ENCODE measurements at places on chromosomes 13 and 19. TPM values are rescaled to one million over a fixed set of nuclear protein-coding genes. Genes with fewer than 3 reads are reported as not detected.
A peak's percentile ranks its signal among the peaks of the same experiment; 100 is the strongest.

- no peak for DNase-seq
These were observed 128.2 kb downstream of the MZT1 start for GRCh38 chr13:72599178-72599743.

- peak; percentile 53 for DNase-seq
These were observed 4.6 kb downstream of the FBXO17 start for GRCh38 chr19:38970664-38971532.

DNA sequence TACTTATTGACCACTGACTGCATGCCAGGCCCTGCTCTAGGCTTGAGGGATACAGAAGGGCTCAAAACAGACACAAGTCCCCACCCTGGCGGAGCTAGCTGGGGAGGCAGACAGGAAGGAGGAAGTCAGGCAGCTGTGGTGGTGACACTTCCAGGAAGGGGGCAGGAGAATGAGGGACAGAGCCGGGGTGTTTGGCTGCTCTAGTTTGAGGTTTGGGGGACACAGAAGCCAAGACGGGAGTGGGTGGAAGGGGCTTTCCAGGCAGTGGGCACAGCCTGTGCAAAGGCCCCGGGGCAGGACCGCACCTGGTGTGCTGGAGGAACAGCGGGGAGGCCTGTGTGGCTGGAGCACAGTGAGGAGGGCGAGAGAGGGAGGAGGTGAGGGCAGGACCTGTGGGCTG is 4.0 kb downstream of the MRPL54 start:
- DNase-seq, result no peak

GRCh38 chr19:29668746-29669609 is 3.7 kb downstream of the PLEKHF1 start:
- DNase-seq, result peak; percentile 22

DNA sequence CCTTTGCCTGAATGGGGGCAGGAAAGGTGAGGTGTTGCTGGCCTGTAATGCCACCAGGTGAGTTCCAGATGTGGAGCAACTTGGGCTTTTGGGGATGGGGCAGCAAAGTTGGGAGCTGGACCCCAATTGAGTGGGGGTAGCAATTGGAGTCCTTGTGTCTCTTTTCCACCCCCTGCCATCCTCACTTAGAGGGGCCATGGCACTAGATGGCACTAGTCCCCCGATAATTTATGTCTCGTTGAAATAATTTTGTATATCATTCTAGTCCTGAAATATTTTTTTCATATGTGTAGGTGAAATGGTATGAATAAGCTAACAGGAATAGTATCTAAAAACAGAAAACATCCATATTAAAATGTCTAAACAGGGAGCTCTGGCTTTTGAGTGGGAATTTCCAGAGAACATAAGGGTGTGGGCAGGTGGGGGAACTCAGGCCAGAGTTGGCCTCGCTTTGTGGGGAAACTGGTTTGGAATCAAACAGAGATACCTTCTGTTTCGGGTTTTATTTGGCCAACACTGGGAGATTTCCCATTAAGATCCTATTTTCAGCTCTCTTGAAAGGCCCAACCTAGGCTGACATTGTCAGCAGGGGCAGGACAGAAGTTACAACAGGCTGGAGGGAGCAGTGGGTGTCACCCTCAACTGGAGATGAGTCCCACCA is 3.4 kb downstream of the ZNF576 start:
- DNase-seq, result no peak

- no peak for DNase-seq
These were observed 18.3 kb downstream of the UQCRFS1 start for GRCh38 chr19:29194658-29195057.

DNA sequence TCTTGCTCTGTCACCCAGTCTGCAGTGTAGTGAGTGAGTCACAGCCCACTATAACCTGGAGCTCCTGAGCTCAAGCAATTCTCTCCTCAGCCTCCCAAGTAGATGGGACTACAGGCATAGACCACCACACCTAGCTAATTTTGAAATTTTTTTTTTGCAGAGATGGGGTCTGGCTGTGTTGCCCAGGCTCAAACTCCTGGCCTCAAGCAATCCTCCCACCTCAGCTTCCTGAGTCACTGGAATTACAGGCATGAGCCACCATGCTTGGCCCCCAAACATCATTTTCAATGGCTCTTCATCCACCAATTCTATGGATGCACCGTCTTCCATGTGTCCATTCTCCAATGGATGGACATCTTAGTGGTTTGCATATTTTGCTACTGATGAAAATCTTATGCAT is 68.9 kb downstream of the ZNF557 start:
- peak; percentile 10 for DNase-seq

- no peak for DNase-seq
These were observed 125.5 kb downstream of the POSTN start for GRCh38 chr13:37473035-37473434.

DNA sequence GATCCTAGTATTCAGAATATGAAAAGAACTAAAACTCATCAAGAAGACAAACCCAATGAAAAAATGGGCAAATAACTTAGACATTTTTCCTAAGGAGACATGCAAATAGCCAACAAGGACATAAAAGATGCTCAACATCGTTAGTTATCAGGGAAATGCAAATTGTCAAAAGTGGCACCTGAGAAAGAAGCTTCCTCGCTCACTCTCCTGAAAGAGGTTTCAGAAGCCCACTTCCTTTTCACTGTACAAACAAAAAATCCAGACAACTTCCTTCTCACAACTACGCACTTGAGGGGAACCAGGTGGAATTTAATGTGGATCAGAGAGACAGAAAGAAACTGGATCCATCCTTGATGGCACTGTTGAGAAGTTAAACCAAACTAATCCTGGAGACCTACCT is 41.5 kb downstream of the KLF12 start:
- no peak for DNase-seq

GRCh38 chr13:45786293-45786920 is 65.1 kb downstream of the SIAH3 start:
- DNase-seq, result no peak

DNA sequence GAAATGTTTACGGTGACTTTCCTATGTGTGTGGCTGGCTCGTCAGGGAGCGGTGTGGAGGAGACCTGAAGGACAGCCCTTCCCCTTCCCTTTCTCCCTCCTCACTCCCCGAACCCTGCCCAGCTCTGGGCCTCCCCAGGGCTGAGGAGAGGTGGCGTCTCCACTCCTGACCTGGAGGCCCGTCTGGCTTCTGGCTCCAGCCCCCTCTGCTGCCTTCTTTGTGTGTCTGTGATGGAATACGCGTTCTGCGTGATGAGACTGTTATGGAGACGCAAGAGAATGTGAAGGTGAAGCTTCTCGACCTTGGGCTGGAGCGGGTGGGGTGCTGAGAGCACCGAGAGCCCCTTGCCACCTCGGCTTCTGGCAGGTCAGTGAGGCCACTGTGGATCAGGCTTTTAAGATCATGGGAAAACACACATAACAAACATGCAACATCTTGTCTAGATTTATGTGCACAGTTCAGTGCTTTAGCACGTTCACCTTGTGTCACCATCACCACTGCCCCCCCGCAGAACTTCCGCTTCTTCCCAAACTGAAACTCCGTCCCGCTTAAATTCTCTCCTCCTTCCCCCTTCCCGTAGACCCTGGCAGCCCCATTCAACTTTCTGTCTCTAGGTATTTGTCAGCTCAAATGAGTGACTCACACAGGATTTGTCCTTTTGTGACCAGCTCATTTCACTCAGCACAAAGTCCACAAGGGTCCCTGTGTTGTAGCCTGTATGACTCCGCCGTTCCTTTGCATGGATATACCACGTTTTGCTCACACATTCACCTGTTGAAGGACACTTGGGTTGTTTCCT is 24.7 kb downstream of the ATP11A start:
- peak; percentile 40 for DNase-seq

- DNase-seq, result no peak
These were observed 521.8 kb downstream of the MYO16 start for GRCh38 chr13:109151255-109151654.

DNA sequence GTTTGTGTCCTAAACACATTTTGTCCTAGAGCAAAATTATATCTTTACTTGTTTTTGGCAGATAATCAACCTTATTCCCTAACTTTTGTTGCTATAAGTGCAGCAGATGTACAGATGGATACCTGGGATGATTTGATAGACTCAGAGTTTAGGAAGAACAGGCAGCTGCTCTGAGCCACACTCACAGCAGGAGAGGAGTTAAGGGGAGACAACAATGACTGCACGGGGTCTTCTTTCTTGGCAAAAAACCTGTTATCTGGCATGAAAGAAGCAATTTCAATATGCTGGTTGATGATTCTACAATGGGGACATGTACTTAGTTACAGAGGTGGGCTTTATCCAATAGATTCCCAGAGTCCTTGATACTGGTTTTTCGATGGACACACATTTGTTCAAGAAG is 258.9 kb upstream of the PCDH9 start:
- DNase-seq, result no peak

Gene CHMP2A
- 186 TPM for polyA plus RNA-seq

Gene ZNF208
- not detected for polyA plus RNA-seq

Gene ZNF723
- not detected for polyA plus RNA-seq

Gene SNAPC2
- polyA plus RNA-seq, result 47.2 TPM

Gene IGFL3
- not detected for polyA plus RNA-seq

Gene ZNF177
- polyA plus RNA-seq, result 1.2 TPM

Gene REX1BD
- 105 TPM for polyA plus RNA-seq
